ENCODE measurements at places on chromosomes 12 and 14. TPM values are rescaled to one million over a fixed set of nuclear protein-coding genes. Genes with fewer than 3 reads are reported as not detected.
A peak's percentile ranks its signal among the peaks of the same experiment; 100 is the strongest.

GRCh38 chr12:40560848-40561247 lies 131.4 kb upstream of the CNTN1 start:
- DNase-seq = no peak
- no peak overlapping the region for H3K27ac ChIP-seq
- no peaks in the 10 kb centered on the region for H3K4me1 ChIP-seq
- no peaks in the 10 kb centered on the region for H3K36me3 ChIP-seq

- no peaks in the 10 kb centered on the region for H3K27me3 ChIP-seq
- no peak overlapping the region for H3K27ac ChIP-seq
- peaks cover 6% of the 10 kb centered on the region for H3K4me1 ChIP-seq
- DNase-seq = no peak
- H3K4me3 ChIP-seq = no peak overlapping the region
Measured at GRCh38 chr12:6367969-6368892, 7.1 kb downstream of the SCNN1A start.

DNA sequence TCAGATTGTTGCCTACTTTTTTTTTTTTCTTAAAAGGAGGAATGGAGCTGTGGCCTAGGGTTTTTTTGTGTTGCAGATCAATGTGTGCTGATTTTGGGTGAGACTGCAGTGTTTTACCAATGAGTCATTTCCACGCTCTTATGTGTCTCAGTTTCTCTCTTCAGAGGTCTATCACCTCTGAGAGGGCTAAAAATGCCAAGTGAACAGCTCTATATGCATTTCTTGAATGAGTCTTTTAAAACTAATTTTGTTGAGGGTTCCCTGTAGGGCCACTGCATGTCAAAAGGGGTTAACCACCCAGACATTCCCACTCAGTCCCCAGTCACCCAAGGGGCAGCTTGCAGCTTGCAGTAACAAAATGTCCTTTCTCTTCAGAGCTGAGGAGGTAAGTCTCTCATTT lies 24.3 kb upstream of the GLIPR1L2 start:
- no peak overlapping the region for H3K27ac ChIP-seq
- H3K4me1 ChIP-seq = no peaks in the 10 kb centered on the region
- no peak for DNase-seq
- no peaks in the 10 kb centered on the region for H3K27me3 ChIP-seq
- no peak overlapping the region for H3K4me3 ChIP-seq
- H3K36me3 ChIP-seq = no peaks in the 10 kb centered on the region

Gene CFAP73
- 0.24 TPM for polyA plus RNA-seq

GRCh38 chr12:1007994-1008393 lies 17.0 kb downstream of the ERC1 start:
- no peak overlapping the region for H3K27ac ChIP-seq
- H3K4me3 ChIP-seq = no peak overlapping the region
- DNase-seq = no peak
- H3K36me3 ChIP-seq = no peaks in the 10 kb centered on the region

Gene SLC2A13
- 6.3 TPM for polyA plus RNA-seq

Gene KRT71
- polyA plus RNA-seq = not detected

GRCh38 chr12:52496054-52496453 lies 3.0 kb upstream of the KRT6A start:
- H3K4me3 ChIP-seq = no peak overlapping the region
- H3K36me3 ChIP-seq = no peaks in the 10 kb centered on the region
- H3K4me1 ChIP-seq = peaks cover 9% of the 10 kb centered on the region
- H3K27ac ChIP-seq = no peak overlapping the region
- no peak for DNase-seq

GRCh38 chr14:98101323-98101722 lies 1170.7 kb downstream of the BCL11B start:
- no peak overlapping the region for H3K27ac ChIP-seq
- H3K4me3 ChIP-seq = no peak overlapping the region
- H3K36me3 ChIP-seq = no peaks in the 10 kb centered on the region
- H3K4me1 ChIP-seq = no peaks in the 10 kb centered on the region
- H3K27me3 ChIP-seq = no peaks in the 10 kb centered on the region

DNA sequence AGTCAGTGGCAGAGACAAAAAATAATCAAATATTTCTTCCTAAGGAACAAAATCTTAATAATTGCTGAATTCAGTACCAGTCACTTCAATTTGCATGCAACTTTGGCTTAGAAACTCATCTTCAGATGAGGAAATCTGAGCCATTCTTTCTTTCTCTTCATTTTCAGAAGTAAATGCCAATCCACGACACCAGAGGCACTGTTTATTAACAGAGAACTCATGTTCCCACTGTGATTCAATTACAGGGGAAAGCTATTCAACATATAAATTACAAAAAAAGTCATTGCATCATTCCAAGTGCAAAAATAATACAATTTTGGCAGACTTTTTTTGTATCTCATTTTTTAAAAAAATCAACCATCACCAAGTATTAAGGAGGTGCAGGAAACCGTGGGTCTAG lies 816.1 kb upstream of the TMEM132C start:
- no peak overlapping the region for H3K4me3 ChIP-seq
- H3K27ac ChIP-seq = no peak overlapping the region
- H3K36me3 ChIP-seq = no peaks in the 10 kb centered on the region
- no peaks in the 10 kb centered on the region for H3K4me1 ChIP-seq
- peaks cover 21% of the 10 kb centered on the region for H3K27me3 ChIP-seq

- no peak overlapping the region for H3K27ac ChIP-seq
- no peaks in the 10 kb centered on the region for H3K27me3 ChIP-seq
- no peak overlapping the region for H3K4me3 ChIP-seq
- DNase-seq = peak; percentile 36
- no peaks in the 10 kb centered on the region for H3K4me1 ChIP-seq
- no peaks in the 10 kb centered on the region for H3K36me3 ChIP-seq
Measured at GRCh38 chr12:24796876-24797275, 152.0 kb downstream of the BCAT1 start.

DNA sequence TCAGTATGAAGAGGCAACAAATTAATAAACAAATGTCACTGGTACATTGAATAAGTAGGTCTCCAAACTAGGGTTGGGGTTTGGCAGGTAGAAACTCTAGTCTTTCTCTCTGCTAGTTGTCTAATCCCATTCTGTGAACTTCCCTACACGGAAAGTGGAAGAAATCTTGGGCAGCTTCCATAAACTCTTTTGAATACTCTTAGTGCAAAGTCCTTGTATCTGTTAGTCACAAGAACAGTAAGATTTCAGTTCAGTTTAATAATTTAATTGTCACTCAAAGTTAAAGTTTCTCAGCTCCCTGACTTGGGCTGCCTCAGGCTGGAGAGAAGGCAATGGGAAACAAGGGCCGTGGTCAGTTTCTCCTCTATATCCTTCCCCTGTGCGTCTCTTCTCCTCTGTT lies 135.4 kb upstream of the MDM1 start:
- H3K4me1 ChIP-seq = peaks cover 3% of the 10 kb centered on the region
- no peaks in the 10 kb centered on the region for H3K27me3 ChIP-seq
- no peak for DNase-seq

- H3K4me1 ChIP-seq = no peaks in the 10 kb centered on the region
- no peaks in the 10 kb centered on the region for H3K27me3 ChIP-seq
- H3K36me3 ChIP-seq = peaks cover 19% of the 10 kb centered on the region
- H3K27ac ChIP-seq = no peak overlapping the region
Measured at GRCh38 chr14:58463147-58463546, 35.6 kb downstream of the KIAA0586 start.

DNA sequence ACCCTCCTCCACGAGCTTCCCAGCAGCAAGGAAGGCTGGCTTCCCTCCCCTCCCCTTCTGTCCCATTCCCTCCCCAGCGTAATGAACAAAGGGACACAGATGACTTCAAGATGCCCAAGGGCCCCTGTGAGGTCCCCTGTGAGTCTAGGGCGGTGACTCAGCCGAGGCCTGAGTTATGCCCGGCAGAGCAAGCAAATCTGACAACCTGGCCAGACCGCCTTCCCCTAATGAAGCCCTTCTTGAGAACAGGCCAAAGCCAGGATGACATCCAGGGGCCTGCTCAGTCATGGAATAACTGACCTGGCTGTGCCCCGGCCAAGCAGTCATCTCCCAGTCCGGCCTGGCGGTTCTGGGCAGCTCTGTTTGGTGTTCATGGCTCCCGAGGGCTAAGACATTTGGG lies 89.2 kb downstream of the DICER1 start:
- no peaks in the 10 kb centered on the region for H3K36me3 ChIP-seq
- H3K4me1 ChIP-seq = peaks cover 9% of the 10 kb centered on the region
- peak; percentile 20 for DNase-seq
- H3K27ac ChIP-seq = no peak overlapping the region

GRCh38 chr14:30214014-30214413 lies 286.4 kb upstream of the PRKD1 start:
- DNase-seq = no peak
- H3K36me3 ChIP-seq = no peaks in the 10 kb centered on the region
- H3K27me3 ChIP-seq = no peaks in the 10 kb centered on the region
- H3K4me3 ChIP-seq = no peak overlapping the region

Gene RSRC2
- polyA plus RNA-seq = 100 TPM

DNA sequence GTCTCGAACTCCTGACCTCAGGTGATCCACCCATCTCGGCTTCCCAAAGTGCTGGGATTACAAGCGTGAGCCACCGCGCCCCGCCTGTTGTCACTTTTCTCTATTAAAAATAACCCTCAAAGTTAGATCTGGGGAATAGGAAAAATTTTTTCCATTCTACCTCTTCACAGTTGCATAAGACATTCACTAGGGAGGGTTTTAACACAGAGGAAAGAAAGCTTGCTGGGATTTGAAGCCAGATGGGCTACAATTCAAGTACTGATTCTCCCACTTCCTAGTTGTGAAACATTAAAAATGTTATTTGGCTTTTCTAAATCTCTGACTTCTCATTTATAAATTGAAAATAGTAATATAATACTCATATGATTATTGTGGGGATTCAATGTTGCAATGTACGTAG lies 23.3 kb upstream of the SLC15A5 start:
- DNase-seq = peak; percentile 98
- no peaks in the 10 kb centered on the region for H3K4me1 ChIP-seq
- H3K4me3 ChIP-seq = no peak overlapping the region
- H3K27me3 ChIP-seq = no peaks in the 10 kb centered on the region

- H3K27me3 ChIP-seq = peaks cover 2% of the 10 kb centered on the region
- peaks cover 4% of the 10 kb centered on the region for H3K36me3 ChIP-seq
- DNase-seq = peak; percentile 83
- H3K4me1 ChIP-seq = peaks cover 38% of the 10 kb centered on the region
- peak overlapping the region; percentile 67 for H3K27ac ChIP-seq
Measured at GRCh38 chr12:55743406-55744339, 751 bp downstream of the GDF11 start.

- DNase-seq = no peak
- H3K27me3 ChIP-seq = no peaks in the 10 kb centered on the region
- H3K4me3 ChIP-seq = no peak overlapping the region
- no peak overlapping the region for H3K27ac ChIP-seq
- no peaks in the 10 kb centered on the region for H3K4me1 ChIP-seq
Measured at GRCh38 chr12:50380761-50381325, 15.6 kb downstream of the FAM186A start.

DNA sequence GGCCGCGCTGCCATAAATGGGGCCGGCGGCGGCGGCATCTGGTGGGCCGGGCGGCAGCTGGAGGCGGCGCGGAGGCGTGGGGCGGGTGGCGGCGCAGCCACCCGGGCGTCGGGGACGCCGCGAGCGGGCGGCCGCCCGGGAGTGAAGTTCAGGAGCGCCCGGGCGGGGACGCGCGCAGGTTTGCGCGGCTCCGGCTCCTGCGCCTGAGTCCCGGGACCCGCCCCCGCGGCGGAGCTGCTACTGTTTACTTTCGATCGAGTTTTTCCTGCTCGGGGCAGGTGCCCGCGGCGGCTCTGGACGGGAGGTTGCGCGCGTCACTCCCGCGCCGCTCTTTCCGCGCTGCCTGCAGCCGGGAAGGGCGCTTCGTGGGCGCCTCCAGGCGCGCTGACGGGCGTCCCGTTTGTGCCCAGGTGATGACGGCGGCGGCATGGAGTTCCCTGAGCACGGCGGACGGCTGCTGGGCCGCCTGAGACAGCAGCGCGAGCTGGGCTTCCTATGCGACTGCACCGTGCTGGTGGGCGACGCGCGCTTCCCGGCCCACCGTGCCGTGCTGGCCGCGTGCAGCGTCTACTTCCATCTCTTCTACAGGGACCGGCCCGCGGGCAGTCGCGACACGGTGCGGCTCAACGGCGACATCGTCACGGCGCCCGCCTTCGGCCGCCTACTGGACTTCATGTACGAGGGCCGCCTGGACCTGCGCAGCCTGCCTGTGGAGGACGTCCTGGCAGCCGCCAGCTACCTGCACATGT lies at the start of gene ZBTB42:
TSS of gene ZBTB42 (plus strand) at position 331 of the 749 bp plus-strand sequence. CDS start at position 428, 97 bp downstream.
- peaks cover 87% of the 10 kb centered on the region for H3K4me1 ChIP-seq
- H3K4me3 ChIP-seq = peak within 1 kb of the TSS; percentile 65
- H3K27ac ChIP-seq = peak within 1 kb of the TSS; percentile 97
- no peaks in the 10 kb centered on the region for H3K27me3 ChIP-seq

DNA sequence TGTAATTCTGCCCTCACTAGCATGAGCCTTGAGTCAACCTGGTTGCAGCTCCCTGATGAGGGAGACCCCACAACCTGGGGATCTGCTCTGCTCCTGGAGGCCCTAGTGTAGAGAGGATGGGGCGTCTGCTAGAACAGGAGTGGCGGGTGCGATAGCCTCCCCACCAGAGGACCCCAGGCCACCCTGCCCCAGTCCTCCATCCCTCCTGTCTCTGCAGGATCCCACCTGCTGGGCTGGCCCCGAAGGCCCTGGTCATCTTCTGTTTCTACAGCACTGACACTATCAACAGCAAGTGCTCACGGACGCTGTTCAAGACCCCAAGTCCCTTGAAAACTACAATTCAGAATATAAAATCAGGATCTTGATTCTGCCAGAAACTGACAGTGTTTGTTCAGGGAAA lies 15.2 kb downstream of the ANHX start:
- H3K4me1 ChIP-seq = no peaks in the 10 kb centered on the region
- H3K36me3 ChIP-seq = no peaks in the 10 kb centered on the region
- H3K27me3 ChIP-seq = no peaks in the 10 kb centered on the region
- H3K4me3 ChIP-seq = no peak overlapping the region
- no peak overlapping the region for H3K27ac ChIP-seq
- no peak for DNase-seq

- no peaks in the 10 kb centered on the region for H3K36me3 ChIP-seq
- no peak overlapping the region for H3K27ac ChIP-seq
- DNase-seq = no peak
- no peaks in the 10 kb centered on the region for H3K27me3 ChIP-seq
- H3K4me1 ChIP-seq = peaks cover 10% of the 10 kb centered on the region
Measured at GRCh38 chr14:96122496-96122895, 82.1 kb upstream of the BDKRB2 start.

- no peaks in the 10 kb centered on the region for H3K27me3 ChIP-seq
- H3K36me3 ChIP-seq = no peaks in the 10 kb centered on the region
- H3K4me3 ChIP-seq = no peak overlapping the region
- H3K4me1 ChIP-seq = peaks cover 14% of the 10 kb centered on the region
- DNase-seq = no peak
Measured at GRCh38 chr14:51294951-51295525, 55.0 kb downstream of the TMX1 start.

Gene TSPAN19
- 0.44 TPM for polyA plus RNA-seq

DNA sequence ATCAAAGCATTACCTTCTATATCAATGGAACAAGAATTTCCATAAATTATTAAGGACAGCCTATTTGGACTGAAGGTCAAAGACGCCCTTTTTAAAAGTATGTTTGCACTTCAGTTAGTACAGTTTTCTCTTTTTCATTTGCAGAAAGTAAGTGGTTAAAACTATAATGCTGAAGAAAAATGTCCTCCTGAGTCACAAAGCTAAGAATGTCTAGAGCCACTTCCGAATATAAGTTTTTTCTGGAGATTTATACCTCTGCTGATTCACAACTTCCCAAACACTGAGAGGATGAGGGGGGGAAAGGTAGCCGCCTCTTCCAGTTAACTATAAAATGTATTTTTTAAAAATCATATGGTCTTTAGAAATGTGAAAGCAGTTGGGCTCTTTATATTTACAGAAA lies 84.9 kb downstream of the DUSP6 start:
- H3K36me3 ChIP-seq = no peaks in the 10 kb centered on the region
- H3K27me3 ChIP-seq = no peaks in the 10 kb centered on the region
- H3K4me1 ChIP-seq = no peaks in the 10 kb centered on the region
- DNase-seq = no peak
- H3K27ac ChIP-seq = no peak overlapping the region

- H3K27ac ChIP-seq = no peak overlapping the region
- H3K27me3 ChIP-seq = no peaks in the 10 kb centered on the region
- no peaks in the 10 kb centered on the region for H3K36me3 ChIP-seq
- no peak overlapping the region for H3K4me3 ChIP-seq
- no peaks in the 10 kb centered on the region for H3K4me1 ChIP-seq
Measured at GRCh38 chr12:89551747-89552146, 25.9 kb upstream of the POC1B start.

Data from muscle of leg (tissue), 16 donors.